ENCODE measurements at places on chromosomes 4 and X. TPM values are rescaled to one million over a fixed set of nuclear protein-coding genes. Genes with fewer than 3 reads are reported as not detected.

Gene ADAM29
- not detected for polyA plus RNA-seq

DNA sequence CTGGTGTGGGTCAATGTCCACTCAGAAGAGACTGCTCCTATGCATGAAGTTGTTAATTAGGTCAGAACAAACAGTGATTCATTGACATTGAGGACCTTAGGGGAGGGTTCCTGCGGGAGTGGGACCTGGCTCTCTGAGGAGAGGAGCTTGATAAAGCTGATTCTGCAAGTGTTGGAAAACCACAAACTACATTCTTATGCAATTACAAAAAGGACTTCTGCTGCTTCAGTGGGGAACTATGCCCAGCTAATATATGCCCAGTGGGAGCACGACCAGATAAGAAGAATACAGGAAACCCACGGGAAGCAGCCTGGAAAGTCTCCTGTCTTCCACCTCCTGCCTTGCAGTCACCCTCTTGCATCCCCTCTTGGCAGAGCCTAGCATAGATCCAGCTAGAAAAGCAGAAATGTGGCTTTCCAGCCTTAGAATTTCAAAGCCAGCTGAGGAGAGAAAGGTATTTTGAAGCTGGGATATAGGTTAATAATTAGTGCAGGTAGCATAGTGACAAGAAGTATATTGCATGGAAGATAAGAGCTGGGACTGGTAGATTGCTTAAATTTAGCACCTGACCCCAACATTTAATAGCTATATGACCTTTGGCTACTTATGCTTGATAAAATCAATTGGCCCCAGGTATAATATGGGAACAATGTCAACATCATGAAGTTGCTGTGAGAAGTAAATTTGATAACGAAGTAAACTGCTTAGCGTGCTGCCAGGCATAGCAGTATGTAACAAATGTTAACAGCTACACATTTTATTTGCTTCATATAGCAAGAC lies 34.9 kb upstream of the UGT8 start:
- DNase-seq, result no peak

- DNase-seq, result no peak
Measured at GRCh38 chr4:158182736-158183135, 9.9 kb upstream of the GASK1B start.

GRCh38 chrX:20253232-20253543 lies 13.5 kb downstream of the RPS6KA3 start:
- DNase-seq, result no peak

DNA sequence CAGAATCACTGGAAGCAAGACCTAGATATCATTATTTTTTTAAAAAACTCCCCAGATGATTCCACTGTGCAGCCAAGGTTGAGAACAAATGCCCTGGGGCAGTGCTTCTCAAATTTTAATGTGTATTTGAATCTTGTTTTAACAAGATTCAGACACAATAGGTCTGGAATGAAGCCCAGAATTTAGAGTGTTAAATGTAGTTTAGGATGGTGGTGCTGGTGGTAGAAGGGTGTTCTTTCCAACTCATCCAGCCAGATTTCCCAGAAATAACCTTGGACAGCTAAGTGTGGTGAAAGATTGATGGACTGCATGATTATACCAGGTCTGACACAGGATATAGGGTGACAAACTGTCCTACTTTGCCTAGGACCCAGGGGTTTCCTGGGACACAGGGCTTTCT lies 120.1 kb upstream of the MED14 start:
- no peak for DNase-seq

DNA sequence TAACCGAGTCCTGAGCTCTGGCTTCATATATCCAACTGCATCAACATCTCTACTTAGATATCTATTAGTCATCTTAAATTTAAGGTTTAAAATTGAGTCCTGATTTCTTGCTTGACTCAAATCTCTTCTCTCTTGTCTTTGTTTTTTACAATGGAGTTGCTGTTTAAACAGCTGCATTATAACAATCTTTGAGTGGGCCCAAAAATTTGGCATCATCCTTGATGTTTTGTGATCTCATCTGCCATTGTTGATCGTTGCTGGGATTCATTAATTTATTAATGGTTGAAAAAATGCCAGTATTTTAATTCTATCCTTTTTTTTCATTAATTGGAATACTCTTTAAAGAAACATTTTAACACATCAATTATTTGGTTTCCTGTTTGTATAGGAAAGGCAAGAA lies 82.2 kb downstream of the STIM2 start:
- no peak for DNase-seq
